Glomerular endothelial cell (primary cell): ENCODE measurements at places on chromosomes 16 and 17. TPM values are rescaled to one million over a fixed set of nuclear protein-coding genes. Genes with fewer than 3 reads are reported as not detected.

- DNase-seq: no peak
These were observed 17.8 kb upstream of the TBKBP1 start for GRCh38 chr17:47676199-47676472.

DNA sequence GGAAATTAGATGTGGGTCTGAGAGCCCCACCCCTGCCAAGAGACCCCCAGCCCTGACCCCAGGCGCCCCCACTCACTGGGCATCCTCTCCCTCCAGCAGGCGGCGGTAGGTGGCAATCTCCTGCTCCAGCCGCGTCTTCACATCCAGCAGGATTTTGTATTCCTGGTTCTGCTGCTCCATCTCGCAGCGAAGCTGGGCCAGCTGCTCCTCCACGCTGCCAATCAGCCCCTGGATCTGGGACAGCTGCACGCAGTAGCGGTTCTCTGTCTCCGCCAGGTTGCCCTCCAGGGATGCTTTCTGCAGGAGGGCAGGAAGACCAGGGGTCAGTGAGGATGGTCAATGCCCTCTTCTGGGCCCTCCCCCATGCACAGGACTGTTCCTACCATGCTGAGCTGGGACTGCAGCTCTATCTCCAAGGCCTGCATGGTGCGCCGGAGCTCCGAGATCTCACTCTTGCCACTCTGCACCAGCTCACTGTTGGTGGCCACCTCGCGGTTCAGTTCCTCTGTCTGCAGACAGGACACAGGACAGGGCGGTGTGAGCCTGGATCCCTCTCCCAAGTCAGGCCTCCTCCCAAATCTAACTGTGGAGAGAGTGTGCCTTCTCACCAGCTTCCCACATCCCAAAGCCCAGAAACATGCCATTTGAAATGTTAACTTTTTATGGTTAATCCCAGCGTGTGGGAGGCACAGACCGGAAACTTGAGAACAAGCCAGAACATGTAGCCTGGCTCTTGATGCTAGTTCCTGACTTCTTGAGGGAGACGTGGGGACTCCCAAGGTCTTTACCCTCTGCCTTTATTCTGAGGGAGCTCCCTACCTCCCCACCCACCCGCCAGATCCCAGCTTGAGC lies 3.6 kb downstream of the KRT17 start:
- DNase-seq: no peak

DNA sequence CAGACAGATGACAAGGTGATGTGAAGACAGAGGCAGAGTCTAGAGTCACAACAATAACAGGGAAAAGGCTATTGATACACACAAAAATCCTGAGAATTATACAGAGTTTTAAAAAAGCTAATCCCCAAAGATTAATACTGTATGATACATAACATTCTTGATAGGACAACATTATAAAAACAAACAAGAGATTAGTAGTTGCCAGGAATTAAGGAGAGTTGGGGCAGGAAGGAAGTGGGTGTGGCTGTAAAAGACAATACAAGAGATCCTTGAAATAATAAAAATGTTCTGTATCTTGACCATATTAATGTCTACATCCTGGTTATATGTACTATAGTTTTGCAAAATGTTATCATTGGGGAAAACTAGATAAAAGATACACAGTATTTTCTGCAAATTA lies 309.5 kb upstream of the PMFBP1 start:
- peak; percentile 16 for DNase-seq

GRCh38 chr16:84864326-84864955 lies 44.7 kb downstream of the CRISPLD2 start:
- no peak for DNase-seq

- no peak for DNase-seq
These were observed 581 bp downstream of the CHST5 start for GRCh38 chr16:75535211-75535843.

GRCh38 chr17:74099442-74100340 lies 103.8 kb upstream of the RPL38 start:
- no peak for DNase-seq

DNA sequence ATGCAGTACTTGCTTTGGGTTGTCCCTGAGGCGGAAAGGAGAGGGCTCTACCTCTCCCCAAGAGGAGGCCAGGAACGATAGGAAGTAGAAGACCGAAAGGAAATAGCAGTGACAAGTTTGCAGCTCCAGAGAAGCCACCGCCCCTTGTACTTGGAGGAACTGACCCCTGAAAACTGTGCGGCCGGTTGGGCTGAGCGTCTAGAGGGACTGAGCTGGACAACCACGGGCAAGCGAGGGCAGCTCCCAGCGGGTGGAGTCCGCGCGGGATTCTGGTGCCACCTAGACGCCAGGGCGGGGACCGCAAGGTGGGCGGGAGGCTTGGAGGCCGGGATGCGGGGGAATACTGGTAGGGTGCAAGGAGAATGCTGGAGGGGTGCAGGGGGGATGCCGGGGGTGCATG lies 1.3 kb upstream of the SLC6A4 start:
- DNase-seq: no peak

GRCh38 chr17:60327134-60327900 lies 64.6 kb downstream of the USP32 start:
- no peak for DNase-seq

GRCh38 chr17:40471846-40472732 lies 28.8 kb downstream of the IGFBP4 start:
- no peak for DNase-seq

- no peak for DNase-seq
These were observed 219.8 kb downstream of the KATNIP start for GRCh38 chr16:27769561-27770255.

- DNase-seq: no peak
These were observed 188.0 kb upstream of the FOXF1 start for GRCh38 chr16:86322283-86322682.

DNA sequence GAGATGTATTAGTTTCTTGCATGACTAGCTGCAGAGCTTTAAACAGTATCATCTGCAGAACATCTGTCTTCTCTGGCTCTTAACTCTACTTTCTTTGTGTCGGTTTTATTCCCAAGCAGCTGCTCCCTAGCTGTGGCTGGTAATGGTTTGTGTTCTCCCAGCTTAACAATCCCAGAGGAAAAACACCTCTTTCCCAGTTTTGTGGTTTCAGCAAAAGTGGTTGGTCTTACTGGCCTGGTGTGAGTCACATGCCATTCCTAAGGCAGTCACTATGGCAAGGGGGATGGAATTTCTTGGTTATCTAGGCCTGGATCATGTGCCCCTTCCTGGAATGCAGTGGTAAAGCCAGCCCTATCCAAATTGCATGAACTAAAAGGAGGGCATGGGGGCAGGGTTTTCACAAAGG lies 27.5 kb downstream of the OMG start:
- DNase-seq: peak; percentile 64

DNA sequence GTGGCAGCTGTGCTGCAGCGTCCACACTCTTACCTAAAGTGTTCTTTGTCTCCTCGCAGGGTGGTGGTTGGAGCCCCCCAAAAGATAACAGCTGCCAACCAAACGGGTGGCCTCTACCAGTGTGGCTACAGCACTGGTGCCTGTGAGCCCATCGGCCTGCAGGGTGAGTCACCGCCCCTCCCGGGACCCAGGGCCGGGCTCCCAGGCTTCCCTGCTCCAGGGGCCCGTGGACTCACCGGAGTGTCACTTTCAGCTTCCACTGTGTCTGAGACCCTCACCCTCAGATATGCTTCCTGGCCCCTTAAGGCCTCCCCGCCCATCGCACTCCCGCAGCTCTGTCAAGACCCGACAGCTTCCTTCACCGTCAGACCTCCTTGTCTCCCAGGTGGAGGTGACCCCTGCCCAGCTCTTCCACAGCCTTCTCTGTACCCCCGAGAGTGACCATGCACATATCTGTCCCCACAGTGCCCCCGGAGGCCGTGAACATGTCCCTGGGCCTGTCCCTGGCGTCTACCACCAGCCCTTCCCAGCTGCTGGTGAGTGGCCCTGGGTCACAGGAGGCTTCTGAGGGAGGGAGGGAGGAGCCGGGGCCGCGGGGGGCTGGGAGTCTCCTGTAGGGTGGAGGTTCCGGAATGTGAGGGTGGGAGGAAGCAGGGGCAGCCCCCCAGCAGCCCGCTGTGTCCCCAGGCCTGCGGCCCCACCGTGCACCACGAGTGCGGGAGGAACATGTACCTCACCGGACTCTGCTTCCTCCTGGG lies 1.8 kb downstream of the ITGAX start:
- DNase-seq: no peak

- no peak for DNase-seq
These were observed 130.6 kb downstream of the MGAT5B start for GRCh38 chr17:76998839-76999238.

- no peak for DNase-seq
These were observed 107.8 kb upstream of the WSCD1 start for GRCh38 chr17:5962371-5962770.

- no peak for DNase-seq
These were observed 4.4 kb downstream of the LITAF start for GRCh38 chr16:11582157-11582814.

DNA sequence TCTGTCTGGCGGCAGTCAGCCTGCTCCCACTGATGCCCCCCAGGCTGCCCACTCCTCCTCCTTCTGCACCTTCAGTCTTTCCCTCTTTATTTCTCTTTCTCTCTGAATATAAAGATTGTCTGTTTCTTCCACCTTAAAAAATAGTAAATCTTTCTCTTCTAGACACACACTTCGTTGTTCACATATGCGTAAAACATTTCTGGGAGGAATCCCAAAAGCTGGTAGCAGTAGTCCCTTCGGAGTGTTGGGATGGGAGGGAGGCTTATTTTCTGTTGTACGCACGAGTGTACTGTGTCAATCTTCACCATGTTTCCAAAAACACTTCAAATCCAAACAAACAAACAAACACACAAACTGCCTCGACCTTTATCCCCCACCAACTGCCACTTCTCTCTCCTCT lies 9.9 kb downstream of the OSBPL7 start:
- DNase-seq: no peak

- no peak for DNase-seq
These were observed 16.3 kb downstream of the ALOX15 start for GRCh38 chr17:4625181-4625617.

DNA sequence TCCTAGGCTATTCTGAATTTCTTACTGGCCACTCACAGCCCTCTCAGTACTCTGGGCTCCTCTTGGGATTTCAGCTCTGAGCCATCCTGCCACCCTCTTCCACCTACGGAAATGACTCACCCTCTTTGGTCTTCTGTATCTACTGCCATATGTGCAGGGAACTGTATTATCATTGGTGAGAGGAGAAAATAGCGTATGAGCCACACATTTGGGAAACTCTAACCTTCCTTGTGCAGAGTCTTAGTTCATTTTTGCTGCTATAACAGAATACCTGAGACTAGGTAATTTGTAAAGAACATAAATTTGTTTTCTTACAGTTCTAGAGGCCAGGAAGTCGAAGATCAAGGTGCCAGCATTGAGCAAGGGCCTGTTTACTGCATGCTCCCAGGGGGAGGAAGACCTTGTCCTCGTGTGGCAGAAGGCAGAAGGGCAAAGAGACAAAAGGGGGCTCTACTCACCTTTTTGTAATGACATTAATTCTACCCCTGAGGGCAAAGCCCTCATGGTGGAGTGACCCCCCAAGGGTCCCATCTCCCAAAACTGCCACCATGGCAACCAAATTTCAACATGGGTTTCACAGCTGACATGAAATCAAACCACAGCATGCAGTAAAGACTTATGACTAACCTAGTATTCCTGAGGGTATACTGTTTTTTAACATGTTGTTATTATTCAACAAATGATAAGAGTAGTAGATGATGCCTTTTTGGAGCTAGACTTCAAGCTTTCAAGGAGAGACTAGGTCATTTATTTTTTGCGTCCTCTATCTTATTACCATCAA lies 191.8 kb downstream of the PRKCA start:
- peak; percentile 63 for DNase-seq

DNA sequence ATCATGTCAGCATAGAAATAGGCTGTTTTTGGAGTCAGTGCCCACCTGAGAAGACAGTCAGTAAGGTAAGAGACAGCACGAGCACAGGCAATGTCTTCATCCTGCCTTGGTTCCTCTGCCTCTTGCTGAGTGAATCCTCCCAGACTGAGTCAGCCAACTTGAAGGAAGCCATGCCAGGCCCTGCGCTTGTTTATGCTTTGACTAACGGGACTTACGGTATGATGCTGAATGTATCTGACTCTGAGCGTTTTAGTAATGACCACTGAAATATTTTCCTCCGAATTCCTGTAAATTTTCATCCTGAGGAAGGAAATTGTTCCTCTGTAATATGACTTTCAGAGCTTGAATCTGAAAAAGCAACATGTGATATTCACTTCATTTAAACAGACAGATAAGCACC lies 18.0 kb downstream of the C17orf67 start:
- no peak for DNase-seq

DNA sequence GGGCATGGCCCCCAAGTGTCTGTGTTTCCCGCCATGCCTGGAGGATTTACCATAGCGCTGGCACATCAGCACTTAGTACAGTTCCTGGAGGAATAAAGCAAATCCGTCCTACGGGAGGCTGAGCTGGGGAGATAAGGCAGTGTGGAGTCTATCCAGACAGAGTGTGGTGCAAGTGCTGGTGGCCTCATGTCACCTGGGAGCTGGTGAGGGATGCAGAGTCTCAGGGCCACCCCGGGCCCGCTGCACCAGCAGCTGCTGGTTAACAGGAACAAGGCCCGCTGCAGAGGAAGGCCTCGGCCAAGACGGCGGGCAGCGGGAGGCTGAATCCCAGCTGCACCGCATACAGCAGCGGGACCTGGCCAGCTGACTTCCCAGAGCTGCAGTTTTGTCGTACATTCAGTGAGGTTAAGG lies 57.3 kb upstream of the CDC42EP4 start:
- no peak for DNase-seq

GRCh38 chr17:37233036-37233435 lies 142.7 kb upstream of the C17orf78 start:
- DNase-seq: no peak

DNA sequence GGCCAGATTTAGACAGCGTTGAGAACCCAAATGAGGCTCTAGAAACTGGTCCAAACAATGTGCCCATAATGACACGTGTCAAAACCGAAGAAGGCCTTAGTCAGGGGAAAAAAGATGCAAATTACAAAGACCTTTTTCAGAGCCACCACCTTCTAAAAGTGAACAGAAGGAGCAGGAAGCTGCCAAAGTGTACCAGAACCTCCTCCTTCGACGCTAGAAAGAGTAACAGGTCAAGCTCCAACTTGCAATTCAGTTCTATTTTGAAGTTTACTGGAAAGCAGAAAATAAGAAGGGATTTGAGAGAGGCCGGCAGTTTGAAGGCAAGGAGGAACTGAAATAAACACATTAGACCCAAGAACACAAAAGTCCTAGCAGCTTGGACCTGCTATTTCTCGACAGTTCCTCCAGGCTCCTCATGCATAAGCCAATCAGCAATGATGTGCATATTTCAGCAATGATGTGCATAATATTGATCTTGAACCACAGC lies 61.8 kb downstream of the XYLT1 start:
- DNase-seq: no peak

GRCh38 chr16:67191411-67191994 lies 452 bp upstream of the E2F4 start:
- no peak for DNase-seq

Gene STARD3
- total RNA-seq: 31.4 and 50.2 TPM in 2 replicates

Gene PSKH1
- 22.4 and 36.7 TPM in 2 replicates for total RNA-seq

Gene PKMYT1
- total RNA-seq: 9.0 and 12.9 TPM in 2 replicates

Gene BRICD5
- 3.5 and 3.7 TPM in 2 replicates for total RNA-seq

Gene EVPLL
- not detected in 2 replicates for total RNA-seq

Gene GNGT2
- 1.4 and 2.9 TPM in 2 replicates for total RNA-seq

Gene UMOD
- total RNA-seq: not detected in 2 replicates

Gene ALDH3A2
- total RNA-seq: 19.6 and 39.7 TPM in 2 replicates

Gene CCL17
- total RNA-seq: not detected in 2 replicates

Gene CLEC18B
- total RNA-seq: 0.58 TPM in 1 of 2 replicates, not detected in the other

Gene SHPK
- 14.5 and 15.0 TPM in 2 replicates for total RNA-seq

Gene SOX15
- total RNA-seq: not detected in 2 replicates

Gene NLGN2
- 15.7 and 21.7 TPM in 2 replicates for total RNA-seq
